ENCODE measurements at places on chromosomes 2 and 18.

DNA sequence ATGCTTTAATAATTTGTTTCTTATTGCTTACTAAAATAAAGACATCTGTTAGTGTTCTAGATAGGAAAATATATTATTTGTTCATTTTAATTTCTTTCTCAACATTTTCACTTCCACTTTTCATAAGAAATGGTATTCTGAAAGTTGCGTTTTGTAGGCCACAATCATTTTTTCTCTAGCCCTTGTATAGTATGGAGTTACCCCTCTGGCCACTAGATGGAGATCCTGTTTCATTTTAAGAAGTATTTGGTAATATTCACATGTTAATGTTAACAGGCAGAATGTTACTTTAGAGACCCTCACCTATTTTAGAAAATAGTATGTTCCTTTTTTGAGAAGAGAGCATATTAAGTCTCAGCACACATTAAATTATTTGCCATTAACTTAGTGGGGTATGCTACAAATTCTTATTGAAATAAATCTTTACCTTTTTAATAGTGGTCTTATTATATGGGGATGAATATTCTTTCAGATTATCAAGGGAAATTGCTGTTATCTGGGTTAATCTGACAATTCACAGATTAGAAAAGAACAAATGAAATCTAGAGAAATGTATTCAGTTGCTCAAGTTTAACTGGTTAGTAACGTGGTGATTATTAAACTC is 73.9 kb upstream of the TTC27 start:
- DNase-seq: no peak

GRCh38 chr2:44680983-44681531 is 260.4 kb upstream of the SIX3 start:
- DNase-seq: no peak

GRCh38 chr2:11753886-11754699 is 7.7 kb downstream of the LPIN1 start:
- peak; percentile 71 for DNase-seq

DNA sequence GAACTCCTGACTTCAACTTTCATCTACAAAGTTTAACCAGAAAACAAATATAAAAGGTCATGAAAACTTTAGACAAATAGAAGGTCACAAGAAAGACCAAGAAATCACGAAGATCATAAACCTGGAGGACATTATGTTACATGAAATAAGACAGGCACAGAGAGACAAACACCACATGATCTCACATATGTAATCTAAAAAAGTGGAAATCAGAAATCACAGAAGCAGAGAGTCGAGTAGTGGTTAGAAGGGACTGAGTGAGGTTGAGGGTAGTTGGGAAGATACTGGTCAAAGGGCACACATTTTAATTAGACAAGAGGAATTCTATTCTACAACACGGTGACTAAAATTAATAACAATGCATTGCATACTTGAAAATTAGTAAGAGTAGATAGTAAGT is 1.4 kb downstream of the GCFC2 start:
- no peak for DNase-seq

GRCh38 chr18:34364699-34365098 is 140.0 kb upstream of the NOL4 start:
- no peak for DNase-seq

DNA sequence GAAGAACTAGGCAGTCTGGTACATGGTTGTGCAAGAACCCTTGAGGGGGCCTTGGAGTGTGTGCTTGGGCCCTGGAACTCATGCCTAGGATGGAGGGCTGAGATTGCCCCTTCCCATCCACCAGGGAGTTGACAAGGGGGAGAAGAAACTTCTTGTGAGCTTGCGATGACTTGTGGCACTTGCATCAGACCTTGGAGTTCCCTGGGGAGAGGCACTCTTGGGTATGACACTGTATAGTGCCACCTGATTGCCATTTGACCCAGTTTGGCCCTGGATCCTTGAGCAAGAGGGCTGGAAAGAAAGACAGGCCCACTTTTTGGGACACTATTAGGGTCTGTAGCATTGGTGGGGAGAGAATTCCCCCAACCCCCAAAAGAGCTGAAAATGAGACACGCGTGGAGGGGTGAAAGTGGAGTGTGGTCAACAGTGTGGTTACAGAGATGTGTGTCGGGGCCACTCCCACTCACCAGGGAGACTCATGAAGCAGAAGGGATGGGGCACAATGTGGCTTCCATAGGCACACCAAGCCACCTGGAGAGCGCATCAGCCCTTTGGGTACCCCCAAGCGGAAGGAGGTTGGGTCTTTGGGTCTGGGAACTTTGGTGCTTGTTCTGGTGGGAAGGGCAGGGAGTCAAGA is 101.3 kb downstream of the MSH2 start:
- no peak for DNase-seq

DNA sequence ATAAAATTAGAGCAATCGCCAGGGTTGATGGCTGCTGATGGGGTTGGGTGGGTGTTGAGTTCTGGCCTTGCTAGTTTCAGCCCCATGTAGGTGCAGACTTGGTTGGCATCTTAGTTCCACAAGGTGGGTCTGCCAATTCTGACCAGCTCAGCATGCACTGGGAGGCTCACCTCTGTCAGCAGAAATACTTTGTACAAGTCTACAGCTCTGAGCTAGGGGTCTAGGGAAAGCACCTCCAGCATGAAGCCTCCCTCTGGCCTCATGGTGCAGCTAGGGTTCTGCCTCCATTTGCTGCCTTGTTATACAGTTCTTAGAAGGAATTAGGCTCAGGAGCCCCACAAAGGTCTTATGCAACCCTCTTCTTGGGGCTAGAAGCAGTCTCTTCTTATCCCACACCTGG is 278.9 kb upstream of the HDAC4 start:
- DNase-seq: no peak

GRCh38 chr2:127174136-127174535 is 46.0 kb downstream of the CYP27C1 start:
- no peak for DNase-seq

GRCh38 chr2:44429034-44429433 is 67.3 kb downstream of the CAMKMT start:
- no peak for DNase-seq

DNA sequence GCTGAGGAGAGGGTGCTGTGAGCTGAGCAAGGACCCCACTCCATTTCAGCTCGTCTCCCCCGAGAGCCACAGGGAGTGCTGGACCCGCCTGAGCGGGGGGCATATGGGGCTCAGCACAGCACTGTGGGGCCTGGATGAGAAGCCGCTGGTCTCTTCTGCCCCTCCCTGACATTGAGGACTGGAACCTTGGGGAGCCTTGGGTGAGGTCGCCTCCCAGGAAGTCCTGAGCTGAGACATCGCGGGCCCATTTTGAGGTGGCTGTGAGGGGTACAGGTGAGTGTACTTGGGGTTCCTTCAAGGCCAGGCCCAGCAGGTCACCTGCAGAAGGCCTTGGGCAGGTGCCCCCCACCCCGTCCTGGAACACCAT is 3.1 kb upstream of the AQP12A start:
- no peak for DNase-seq
